NCI-H1417 (cell line): ENCODE measurements at places on chromosomes 7 and 10.

DNA sequence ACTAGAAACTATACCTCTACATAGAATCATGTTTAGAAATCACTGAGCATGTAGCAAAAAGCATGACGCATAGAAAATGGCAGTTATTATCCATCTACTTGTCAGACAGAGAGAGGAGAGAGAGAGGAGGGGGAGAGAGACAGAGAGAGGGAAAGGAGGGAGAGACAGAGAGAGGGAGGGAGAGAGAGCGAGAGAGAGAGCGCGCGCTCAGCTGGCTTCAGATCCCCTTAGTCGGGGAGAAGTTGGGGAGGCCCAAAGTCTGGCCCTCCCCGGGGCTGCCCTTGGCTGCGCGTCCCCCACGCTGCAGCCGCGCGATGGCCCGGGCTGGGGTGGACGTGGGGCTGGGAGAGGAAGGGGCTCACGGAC, 37.0 kb downstream of the CNPY1 start:
- no peak for DNase-seq

- DNase-seq, result peak; percentile 89
Observed at GRCh38 chr7:157690833-157691585, 354.2 kb downstream of the DNAJB6 start.

- no peak for DNase-seq
Observed at GRCh38 chr7:104123786-104124185, 84.0 kb downstream of the ORC5 start.

DNA sequence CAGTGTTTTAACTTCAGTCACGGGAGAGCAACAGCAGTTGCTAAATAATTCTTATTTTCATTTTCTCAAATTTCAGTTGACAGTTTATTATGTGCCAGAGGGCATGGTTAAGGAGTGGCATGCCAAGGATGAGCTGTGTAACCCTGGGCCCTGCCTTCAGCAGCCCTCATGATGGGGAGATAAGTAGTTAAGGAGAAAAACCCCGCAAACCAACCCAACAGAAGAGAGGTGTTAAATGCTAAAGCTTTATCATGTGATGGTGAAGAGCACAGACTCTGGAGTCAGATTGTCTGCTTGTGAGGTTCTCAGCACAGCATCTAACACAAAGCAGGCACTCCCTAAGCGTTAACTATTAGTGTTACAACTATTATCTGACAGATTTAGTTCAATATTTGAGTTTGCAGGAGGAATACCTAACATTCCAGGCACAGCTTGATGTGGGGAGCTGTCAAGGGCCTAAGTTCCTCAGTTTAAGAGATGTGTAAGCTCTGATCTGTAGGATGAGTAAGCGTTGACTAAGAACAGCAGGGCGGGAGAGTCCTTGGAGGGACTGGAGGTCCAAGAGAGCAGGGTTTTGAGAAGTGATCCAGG, 29.6 kb downstream of the STAM start:
- DNase-seq, result no peak

DNA sequence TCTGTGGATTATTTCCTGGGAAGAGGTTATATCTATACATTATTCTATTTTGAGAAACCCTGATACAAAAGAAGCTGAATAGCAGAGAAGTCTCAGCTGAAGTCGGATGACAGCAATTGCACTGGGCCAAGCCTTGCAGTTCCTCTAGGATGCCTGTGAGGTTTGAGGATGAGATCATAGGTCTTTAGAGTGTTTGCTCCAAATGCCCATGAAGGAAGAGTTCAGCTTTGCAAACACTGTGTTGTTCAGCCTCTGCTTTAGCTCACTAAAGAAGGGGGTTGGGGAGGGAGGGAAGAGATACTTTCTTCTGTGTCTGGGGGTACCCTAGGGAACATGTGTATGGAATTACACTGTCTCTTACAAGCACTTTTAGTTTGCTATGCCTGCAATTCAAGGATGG, 282.5 kb upstream of the NRP1 start:
- no peak for DNase-seq

DNA sequence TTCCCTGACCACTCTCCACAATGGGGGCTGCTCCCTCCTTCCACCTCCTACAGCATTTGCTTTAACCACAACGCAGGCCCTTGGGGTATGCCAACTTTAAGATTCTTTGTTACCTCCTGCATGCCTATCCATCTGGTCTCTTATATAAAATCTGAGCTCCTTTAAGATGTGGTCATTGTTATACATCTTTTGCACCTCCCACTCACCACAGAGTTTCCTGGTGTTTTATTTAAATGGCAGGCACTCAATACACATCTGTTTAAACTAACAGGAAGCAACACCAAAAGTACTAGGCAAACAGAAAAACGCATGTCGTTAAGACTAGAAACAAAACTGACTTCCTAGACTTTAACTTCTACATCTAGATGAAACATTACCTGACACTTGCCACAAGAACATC, 36.3 kb downstream of the SLC25A13 start:
- no peak for DNase-seq

DNA sequence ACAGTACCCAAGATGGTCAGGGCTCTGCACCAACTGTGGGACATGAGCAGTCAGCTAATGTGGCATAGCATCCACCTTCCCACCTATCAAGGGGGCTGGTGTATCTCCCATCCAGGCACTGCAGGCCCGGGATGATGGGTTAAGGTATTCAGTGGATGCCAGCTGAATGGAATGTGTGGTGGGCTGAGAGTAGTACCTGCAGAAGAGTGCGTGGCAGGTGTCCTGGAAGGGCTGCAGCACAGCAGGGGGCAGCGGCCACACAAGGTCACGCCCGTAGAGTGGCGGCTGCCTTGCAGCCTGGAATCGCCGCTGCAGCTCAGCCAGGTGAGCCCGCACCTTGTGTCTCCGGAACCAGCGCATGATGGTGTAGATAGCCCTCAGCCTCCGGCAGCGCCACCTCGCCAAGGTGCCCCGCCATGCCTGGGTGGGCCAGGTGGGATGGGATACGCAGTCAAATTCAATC, 13.3 kb downstream of the MYO1G start:
- no peak for DNase-seq

DNA sequence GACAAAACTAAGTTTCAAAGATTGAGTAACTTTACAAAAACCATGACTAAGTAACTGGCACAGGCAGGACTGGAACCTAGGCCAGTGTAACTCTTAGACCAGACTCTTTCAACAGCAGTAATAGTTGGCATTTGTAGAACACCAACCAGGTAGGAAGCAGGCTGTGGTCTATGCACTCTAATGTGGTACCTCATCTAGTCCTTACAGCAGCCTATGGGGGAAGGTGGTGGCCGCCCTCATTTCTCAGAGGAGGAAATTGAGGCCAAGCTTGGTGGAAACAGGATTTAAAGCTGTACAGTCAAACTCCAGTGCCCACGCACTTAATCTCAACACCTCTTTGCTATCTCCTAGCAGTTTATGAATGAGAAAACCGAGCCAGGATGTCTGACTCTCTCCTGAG, 165.4 kb upstream of the LRGUK start:
- no peak for DNase-seq

- no peak for DNase-seq
Observed at GRCh38 chr10:69568472-69569395, 4.5 kb downstream of the NEUROG3 start.

DNA sequence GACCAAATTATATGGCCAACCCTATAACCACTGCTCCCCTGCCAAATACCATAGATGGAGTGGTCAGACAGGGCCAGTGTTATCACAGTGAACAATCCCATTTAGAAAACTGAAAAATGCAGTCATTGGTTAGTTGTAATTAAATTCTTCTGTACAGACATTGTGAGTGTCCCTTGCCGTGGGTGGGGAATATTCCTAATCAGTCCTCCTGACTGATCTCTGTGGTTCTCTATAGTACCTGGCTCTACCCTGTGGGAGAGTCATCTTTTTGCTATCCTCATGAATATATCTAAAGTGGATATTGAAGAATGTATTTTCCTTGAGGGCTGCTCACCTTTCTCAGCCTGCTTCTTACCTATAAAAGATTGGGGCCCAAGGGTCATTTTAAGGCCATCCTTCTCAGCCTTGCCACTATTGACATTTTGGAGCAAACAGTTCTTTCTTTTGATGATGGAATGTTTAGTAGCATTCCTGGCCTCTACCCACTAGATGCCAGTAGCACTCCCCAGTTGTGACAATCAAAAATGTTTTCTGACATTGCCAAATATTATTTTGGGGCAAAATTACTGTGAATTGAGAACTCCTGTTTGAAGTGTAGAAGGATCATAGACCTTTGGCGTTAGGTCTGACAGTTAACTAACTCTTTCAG, 110.2 kb downstream of the MAPK8 start:
- DNase-seq, result no peak

GRCh38 chr10:129046962-129047361, 420.1 kb upstream of the MGMT start:
- DNase-seq, result no peak

- DNase-seq, result no peak
Observed at GRCh38 chr7:127673902-127674301, 21.9 kb downstream of the SND1 start.

- DNase-seq, result no peak
Observed at GRCh38 chr10:79443338-79444198, 1.9 kb downstream of the ZCCHC24 start.

DNA sequence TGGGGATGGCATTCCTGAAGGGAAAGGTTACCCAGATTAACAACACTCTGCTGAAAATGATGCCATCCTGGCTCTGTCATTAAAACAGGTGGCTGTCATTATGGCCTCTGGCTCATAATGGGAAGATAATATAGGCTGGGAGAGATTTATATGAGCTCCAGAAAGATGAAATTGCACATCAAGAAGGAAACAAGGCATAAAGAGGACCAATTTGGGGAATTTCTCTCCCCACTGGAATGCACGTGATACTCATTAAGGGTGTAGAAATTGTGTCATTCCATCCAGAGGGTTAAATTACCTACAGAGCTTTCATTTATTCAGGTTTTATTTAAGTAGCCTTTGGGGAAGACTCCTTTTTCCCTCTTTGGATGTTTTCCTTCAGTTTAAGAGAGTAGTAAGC, 71.6 kb upstream of the CELF2 start:
- DNase-seq, result no peak

DNA sequence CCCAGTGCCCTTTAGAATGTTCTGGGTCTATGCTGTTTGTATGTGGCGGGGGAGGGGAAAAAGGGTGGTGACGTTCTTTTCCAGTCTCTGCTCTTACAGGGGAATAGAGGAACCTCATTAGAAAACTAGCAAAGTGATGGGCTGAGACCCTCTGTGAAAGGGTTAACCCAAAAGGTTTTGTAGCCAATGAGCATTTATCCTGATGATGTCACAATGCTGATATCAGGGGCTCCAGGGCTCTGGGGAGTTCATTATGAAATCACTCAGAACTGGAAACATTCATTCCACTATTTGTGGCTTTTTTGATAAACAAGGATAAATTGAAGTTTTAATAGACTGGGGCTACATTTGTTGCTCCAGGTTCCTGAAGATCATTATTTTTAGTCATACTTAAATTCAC, 71.7 kb downstream of the ARID5B start:
- DNase-seq, result no peak

GRCh38 chr10:30455816-30456215, 21.8 kb downstream of the MAP3K8 start:
- DNase-seq, result no peak

DNA sequence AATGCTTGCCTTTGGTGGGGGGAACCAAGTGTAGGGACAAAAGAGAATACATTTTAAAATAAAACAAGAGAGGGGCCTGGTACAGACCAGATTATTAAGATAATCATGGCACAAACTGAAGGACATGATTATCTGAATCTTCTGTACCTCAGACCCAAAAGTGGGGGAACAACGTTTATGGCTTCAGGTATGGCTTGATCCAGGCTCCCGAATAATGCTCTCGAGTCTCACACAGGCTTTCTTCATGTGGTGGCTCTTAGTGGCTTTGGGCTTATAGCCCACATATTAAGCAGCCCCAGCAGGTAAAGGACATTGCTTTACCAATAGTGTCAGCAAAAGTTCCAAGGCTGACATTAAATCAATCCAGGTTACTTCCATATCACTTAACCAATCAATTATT, 106.8 kb upstream of the FOXK1 start:
- DNase-seq, result no peak

DNA sequence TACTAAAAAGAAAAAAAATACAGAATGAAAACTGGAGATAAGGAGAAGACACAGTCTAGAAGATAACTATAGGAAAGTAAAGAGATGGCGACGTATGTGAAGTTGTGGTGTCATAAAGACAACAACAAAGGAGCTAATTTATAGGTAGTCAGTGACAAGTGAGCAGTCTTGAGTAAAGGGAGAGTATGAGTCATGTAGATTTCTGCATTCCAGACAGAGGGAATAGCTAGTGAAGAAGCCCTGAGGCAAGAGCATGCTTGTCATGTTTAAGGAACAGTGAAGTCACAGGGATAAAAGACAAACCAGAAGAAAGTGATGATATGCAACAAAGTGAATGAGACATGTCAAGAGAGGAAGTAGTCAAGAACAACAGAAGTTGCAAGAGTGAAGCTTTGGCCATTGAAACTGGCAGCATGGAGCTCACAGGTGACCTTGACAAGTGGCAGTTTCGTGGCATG, 2.3 kb upstream of the MIOS start:
- peak; percentile 29 for DNase-seq

- DNase-seq, result no peak
Observed at GRCh38 chr10:71804077-71804476, 30.8 kb upstream of the VSIR start.

- DNase-seq, result peak; percentile 13
Observed at GRCh38 chr7:81887098-81888090, 117.5 kb upstream of the HGF start.

- peak; percentile 14 for DNase-seq
Observed at GRCh38 chr10:49540056-49540797, 1.3 kb upstream of the ERCC6 start.

- DNase-seq, result peak; percentile 98
Observed at GRCh38 chr7:91034459-91035368, 229.5 kb upstream of the FZD1 start.

GRCh38 chr10:49033939-49034338, 81.4 kb downstream of the VSTM4 start:
- no peak for DNase-seq

DNA sequence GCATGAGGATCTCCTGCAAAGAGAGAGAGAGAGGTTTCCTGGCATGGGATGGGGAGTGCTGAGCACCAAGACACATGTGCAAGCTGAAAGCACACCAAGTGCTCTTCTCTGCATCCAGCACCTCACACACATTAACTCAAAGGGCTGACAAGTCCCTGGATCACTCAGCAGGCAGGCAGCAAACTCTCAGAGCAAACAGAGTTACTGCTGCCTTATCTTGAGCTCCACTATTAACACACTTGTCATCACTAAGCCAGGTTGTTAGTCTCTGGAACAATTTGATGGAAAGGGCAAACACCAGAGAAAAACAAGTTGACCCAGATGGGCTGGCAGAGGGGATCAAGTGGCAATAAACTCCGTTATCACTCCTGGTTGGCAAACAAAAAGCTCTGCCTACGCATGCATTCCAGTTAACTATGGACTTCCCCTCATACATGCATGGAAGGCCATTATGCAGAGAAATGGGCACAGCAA, 349.9 kb downstream of the KCNMA1 start:
- DNase-seq, result peak; percentile 53

- DNase-seq, result peak; percentile 13
Observed at GRCh38 chr10:71302874-71303568, 16.0 kb upstream of the SLC29A3 start.
